ENCODE measurements at places on chromosomes 13 and 19.

DNA sequence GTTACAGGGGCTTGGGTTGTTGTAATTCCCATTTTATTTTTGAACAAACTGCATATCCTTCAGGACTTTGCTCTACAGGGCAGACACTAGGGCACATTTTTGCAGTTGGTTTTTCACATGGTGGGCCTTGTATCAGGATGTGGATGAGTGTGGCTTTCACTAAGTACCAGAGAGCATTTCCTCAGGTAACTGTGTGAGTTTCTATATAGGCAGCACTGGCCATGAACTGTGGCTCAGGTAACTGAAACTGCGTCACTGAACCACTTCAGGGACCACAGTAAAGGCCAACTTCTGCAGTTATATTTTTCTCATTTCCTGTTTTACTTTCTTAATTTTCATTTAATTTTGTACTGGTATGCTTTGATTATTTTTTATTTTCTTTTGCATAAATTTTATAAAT lies 166.5 kb downstream of the ZNF486 start:
- no peak for DNase-seq

DNA sequence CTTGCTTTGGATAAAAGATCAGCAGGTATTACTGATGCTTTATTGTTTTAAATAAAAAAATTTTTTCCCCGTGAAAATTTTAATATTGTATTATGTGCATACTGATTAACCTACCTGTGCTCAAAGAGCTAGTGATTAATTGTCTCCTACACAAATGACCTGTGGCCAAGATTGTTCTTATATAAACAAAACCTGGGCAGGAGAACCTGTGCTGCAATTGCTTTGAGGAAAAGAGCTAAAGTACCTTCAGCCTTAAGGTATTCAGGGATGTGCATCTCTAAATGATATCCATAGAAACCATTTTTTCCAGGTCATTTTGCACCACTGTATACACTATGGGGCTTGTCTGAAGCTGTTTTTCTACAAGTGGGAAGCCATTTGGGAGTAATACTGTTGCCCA lies 1.2 kb downstream of the FRY start:
- DNase-seq = no peak

GRCh38 chr13:41458761-41459431 lies 1.5 kb downstream of the RGCC start:
- DNase-seq = no peak

DNA sequence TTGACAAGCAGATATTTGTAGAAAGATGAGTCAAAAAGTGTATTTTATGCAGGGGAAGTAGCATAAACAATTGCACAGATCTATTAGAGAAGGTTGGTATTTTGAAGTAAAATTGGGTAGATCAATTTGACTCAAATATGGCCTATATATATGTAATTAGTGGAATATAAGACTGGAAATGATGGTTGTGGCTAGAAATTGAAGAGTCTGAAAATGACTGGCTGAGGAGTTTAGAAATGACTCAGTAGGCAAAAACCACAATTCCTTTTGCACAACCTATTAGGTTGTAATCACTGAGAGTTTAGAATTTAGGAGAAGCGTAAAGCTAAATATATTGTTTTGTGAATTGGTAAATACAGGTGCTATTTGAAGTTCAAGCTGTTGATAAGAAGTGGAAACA lies 622.6 kb upstream of the PCDH20 start:
- no peak for DNase-seq

DNA sequence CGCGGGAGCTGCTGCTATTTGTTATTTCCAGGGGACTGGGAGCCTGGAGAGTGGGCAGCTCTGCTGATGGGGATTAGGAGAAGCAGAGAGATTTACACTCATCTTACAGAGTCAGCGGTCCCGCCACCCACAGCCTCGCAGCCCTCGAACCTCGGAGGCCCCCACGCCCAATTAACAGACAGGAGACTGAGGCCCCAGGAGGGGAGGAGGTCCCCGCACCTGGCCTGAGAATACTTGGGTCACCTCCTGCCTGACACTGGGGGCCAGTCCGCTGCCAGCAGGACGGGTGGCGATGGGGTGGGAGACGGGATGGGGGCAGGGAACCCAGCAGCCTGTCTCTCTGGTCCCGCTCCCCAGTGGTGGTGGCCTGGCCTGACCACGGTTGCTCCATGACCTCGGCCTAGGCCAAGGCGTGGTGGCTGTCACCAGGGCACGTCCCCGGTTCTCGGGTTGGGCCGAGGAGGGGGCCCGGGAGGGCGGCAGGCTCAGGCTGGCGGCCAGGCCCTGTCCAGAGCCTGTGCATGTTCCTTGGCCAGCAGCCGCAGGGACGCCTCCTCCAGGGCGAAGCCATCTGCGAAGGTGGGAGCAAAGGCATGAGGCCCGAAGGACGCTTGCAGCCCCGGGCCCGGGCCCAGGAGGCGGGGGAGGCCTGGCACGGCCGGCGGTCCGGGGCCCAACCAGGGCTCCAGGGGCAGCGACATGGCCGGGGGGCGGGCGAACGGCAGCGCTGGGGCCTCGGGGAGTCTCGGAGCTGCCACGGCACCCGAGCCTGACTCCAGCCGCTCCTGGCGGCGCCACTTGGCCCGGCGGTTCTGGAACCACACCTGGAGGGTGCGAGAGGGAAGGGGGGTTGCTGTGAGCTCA lies 1.7 kb downstream of the RAX2 start:
- no peak for DNase-seq

DNA sequence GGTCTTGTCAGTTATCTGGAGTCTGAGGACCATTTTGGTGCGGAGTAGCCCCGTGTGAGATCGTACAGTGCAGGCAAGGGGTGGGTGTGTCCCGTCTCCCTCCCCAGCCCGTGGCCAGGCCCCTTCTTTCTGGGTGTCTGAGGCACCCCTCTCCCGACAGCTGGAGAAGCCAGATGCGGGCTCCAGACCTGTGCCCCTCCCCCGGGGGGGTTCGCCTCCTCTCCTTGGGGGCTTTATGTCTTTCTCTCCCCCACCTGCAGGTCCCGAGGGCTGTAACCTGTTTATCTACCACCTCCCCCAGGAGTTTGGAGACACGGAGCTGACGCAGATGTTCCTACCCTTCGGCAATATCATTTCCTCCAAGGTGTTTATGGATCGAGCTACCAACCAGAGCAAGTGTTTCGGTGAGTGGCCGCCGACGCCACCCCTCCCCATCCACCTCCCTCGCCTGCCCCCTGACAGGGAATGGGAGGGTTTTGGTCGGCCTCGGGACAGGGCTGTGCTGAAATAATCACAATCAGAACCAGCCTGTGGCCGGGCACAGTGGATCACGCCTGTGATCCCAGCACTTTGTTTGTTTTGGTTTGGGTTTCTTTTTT lies 65.6 kb downstream of the CELF5 start:
- DNase-seq = no peak

GRCh38 chr13:31081316-31081715 lies 80.4 kb downstream of the HSPH1 start:
- no peak for DNase-seq

- DNase-seq = no peak
Observed at GRCh38 chr19:13463296-13463695, 43.0 kb downstream of the CACNA1A start.

GRCh38 chr13:38204556-38204955 lies 145.1 kb upstream of the UFM1 start:
- no peak for DNase-seq

- DNase-seq = no peak
Observed at GRCh38 chr13:48477191-48477855, 55.6 kb downstream of the RCBTB2 start.

DNA sequence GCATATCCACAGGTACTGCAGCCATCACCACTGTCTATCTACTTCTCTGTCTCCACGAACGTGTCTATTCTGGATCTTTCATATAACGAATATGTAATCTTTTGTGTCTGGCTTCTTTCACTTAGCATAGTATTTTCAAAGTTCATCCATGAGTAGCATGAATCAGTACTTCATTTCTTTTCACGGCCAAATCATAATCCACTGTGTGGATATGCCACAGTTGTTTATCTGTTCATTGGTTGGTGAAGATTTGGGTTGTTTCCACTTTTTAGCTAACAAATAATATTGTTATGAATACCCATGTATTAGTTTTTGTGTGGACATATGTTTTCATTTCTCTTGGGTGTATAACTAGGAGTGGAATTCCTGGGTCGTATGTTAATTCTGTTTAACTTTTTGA lies 14.4 kb downstream of the RGCC start:
- DNase-seq = no peak

GRCh38 chr19:35788205-35788960 lies 13.0 kb downstream of the ARHGAP33 start:
- DNase-seq = no peak

DNA sequence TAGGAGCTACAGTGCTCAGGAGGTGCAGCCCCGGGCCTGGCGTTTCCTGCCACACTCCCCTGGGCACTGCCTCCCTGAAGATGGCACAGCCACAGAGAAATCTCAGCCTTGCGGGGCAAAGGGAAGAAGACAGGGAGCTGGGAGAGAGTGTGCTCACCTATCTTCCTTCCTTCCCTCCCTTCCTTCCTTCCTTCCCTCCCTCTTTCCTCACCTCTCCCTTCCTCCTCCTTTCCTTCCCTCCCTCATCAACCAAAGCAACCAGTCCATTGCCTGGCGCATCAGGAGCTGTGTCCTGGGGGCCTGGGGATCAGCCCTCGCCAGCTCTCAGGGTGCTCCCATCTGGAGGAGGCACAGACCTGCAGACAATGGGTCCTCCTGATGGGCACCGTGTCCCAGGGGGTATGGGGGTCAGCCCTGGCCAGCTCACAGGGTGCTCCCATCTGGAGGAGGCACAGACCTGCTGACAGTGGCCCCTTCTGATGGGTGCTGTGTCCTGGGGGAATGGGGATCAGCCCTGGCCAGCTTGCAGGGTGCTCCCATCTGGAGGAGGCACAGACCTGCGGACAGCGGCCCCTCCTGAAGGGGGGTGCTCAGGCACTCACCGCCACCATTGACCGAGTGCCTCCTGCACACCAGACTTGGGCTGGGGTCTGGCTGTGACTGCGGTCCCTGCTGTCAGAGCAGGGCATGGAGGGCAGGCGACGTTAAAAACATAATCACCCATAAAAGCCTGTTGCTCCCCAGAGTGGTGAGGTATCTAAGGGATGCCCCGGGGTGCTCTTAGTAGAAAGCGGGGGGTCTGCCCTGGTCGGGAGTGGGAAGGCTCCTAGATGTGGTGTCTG lies 120.2 kb downstream of the URI1 start:
- DNase-seq = no peak

DNA sequence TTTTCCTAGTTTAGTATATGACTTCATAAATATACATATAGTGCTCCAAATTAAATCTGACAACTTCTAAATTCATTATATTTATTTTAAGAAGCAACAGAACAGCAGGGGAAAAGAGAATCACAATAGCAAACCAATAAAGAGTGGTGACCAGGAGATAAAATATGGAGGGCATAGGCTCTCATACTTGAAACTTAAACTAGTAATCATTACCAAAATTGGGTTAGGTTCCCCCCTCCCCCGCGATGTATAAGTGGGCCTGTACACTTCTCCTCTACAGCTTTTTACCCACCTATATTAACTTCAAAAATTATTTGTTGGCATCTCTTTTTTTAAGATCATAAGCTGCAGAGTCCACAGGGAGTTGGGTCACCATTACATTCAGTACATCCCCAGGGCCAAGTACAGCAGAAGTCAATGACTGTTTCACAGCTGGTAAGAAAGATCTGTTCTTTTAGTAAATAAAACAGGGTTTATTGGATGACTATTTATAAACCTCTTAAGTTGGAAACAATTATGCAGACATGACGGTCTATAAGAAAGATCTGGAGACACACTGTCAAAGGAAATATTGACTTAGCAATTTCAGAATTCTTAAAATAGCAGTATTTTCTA lies 29.4 kb downstream of the KLF12 start:
- no peak for DNase-seq

DNA sequence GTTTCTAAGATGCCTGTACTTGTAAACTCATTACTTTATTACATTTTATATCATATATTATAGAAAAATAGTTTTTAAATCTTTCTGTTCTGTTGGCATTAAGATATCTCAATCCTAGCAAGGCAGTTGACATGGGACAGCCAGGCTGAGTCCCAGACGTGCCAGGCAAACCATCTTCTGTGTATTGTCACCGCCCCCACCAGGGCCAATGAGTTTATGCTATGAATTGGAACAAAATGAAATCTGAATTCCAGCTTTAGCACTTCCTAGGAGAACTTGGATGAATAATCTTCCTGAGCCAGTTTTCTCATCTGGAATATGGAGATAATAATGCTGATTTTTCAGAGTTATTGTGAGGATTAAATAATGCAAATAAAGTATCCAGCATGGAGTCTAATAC lies 79.9 kb upstream of the GSX1 start:
- DNase-seq = no peak

- no peak for DNase-seq
Observed at GRCh38 chr13:44079413-44080205, 199.9 kb downstream of the LACC1 start.

DNA sequence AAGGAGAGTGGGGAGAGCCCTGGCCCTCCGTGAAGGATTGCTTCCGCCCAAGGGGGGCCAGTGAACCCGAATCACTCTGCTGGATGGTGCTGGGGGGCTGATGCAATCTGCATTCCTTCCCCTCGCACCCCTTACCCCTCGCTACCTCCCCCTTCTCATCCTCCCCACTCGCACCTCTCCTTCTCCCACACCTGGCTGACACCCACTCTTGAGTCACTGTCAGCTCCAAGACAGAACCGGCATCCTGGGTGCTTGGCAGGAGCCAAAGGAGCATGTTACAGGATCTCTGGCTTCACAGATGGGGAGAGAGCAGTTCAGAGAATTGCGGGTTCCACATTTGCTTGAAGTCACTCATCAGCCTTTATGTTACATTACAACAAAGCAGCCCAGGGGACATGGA lies 125.9 kb upstream of the GJB6 start:
- no peak for DNase-seq

DNA sequence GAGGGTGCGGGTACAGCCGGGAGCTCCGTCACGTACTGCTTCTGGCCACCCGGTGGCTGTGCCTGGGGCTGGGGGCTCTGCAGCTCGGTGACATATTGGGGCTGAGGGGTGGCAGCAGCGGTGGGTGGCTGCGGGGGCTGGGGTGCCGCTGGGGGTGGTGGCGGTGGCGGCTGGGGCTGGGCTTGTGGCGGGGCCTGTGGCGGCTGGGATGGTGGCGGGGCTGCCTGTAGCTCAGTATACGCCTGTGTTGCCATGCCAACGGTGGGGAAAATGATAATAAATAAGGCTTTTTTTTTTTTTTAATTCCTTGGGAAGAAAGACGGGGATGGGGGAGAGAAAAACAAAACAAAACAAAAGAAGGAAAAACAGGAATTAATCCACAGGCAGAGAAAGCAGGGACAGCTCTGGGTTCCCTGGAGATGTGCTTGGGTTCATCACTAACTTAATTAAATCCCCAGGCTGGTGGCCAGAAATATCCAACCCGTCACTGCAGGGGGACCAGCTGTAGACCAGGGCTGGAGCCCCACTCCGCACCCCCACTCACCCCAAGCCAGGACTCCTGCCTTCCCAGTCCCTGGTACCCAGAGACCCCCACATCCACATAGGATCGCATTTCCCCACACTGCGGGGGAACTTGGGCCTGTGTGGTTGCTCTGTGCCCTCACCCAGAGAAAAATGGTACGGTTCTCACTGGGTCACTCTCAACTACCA lies 12.4 kb downstream of the RFX1 start:
- no peak for DNase-seq
